Activated T-helper 9 cell treated with anti-CD3 and anti-CD28 coated beads, Interleukin-2, amount 50 U/mL, for 16 hours (primary cell): ENCODE measurements at places on chromosomes 16 and 17.

- peak; percentile 90 for DNase-seq
These were observed at the start of gene CEP95 for GRCh38 chr17:64506576-64507412. CEP95 (plus strand) TSS chr17:64506977; CDS start chr17:64507098, 121 bp downstream.

GRCh38 chr16:6038941-6039645, 941.5 kb upstream of the EEF2KMT start:
- no peak for DNase-seq

DNA sequence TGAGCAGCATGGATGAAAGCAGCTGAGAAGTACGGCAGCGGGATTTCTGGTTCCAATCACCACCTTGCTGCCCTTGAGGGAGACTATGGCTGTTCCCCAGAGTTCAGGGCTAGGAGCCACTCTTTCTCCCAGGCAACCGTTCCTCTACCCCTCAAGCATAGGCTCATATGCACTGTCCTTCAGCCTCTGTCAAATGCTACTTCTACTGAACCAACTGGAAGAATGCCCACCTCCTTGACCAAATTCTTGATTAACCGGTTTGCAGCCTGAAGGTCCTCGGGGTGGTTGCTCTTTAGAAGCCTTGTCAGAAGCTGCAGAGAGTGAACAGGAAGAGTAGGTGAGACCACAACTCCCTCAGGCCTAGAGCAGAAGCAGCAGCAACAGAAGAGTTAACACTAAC, 23.8 kb downstream of the GGA2 start:
- no peak for DNase-seq

DNA sequence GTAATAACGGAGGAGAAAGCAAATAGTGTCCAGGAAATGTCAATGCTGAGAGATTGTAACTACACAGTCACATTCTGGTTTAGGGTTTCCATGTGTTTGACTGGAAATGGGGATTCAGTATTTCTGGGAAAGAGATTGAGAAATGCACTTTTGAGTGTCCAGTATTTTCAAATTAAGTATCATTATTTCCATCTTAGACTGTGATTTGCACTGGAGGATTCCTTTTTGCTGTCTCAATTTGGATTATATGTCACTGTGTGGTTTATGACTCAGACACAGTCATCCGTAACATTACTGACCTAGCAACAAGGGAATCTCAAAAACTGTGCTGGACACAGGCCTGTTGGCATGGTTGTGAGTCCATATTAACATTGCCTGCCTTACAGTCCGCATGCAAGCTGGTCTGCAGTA, 681.4 kb downstream of the CDH11 start:
- DNase-seq, result no peak

- no peak for DNase-seq
These were observed 3.2 kb downstream of the DPEP1 start for GRCh38 chr16:89616623-89617022.

- DNase-seq, result no peak
These were observed 20.7 kb downstream of the CPNE2 start for GRCh38 chr16:57113042-57113453.

DNA sequence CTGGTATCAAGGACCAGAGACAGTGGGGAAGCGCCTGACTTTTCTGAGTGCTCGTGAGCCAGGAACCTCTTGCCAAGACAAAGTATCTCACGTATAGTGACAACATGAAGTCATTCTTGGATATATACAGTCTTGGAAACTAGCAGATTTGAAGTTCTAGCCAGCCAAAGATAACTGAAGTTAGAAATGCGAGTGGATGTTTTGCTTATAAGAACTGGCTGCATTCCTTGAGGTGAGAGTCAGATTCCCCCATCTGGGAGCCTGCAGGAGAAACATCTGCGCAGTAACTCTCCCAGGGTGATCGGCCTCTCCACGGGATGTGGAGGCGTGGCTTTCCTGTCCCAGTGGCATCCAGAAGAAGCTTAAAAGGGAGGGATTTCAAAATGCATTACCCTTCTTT, 89.8 kb downstream of the SHISA6 start:
- DNase-seq, result no peak

GRCh38 chr16:54286090-54286365, 559 bp downstream of the IRX3 start:
- no peak for DNase-seq

GRCh38 chr16:8936421-8936820, 27.3 kb downstream of the USP7 start:
- peak; percentile 69 for DNase-seq

DNA sequence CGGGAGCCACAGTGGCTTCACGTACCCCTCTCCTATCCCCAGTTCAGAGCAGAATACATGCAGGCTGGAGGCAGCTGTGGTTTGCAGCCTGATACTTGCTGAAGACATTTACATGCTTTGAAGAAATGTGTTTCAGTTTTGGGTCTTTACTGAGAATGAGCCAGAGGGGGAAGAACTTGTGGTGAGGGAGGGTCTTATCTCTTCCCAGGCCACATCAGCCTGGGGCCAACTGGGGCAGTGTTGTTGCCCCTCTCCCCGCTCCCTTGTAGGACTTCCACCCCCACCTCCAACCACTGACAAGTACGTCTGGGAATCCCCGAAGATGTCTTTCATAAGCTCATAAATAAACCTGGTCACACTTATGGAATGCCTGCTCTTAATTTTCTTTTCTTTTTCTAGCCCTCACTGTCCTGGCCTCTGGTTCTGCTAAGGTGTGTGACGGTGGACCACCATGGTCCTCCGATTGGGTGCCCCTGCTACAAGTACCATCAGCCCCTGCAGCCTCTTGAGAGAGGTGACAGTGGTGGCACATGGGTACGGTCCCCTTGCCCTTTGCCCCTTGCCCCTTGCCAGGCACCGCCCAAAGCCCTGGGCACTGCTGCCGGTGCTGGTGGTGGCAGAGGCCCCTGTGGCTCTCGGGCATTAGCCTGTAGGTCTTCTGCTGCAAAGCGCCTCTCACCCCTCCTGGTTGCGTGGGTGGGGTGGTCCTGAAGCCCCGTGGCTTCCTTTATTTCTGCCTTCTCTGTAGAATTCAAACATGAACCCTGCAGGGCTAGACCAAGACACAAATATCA, 144.8 kb upstream of the RPH3AL start:
- no peak for DNase-seq

DNA sequence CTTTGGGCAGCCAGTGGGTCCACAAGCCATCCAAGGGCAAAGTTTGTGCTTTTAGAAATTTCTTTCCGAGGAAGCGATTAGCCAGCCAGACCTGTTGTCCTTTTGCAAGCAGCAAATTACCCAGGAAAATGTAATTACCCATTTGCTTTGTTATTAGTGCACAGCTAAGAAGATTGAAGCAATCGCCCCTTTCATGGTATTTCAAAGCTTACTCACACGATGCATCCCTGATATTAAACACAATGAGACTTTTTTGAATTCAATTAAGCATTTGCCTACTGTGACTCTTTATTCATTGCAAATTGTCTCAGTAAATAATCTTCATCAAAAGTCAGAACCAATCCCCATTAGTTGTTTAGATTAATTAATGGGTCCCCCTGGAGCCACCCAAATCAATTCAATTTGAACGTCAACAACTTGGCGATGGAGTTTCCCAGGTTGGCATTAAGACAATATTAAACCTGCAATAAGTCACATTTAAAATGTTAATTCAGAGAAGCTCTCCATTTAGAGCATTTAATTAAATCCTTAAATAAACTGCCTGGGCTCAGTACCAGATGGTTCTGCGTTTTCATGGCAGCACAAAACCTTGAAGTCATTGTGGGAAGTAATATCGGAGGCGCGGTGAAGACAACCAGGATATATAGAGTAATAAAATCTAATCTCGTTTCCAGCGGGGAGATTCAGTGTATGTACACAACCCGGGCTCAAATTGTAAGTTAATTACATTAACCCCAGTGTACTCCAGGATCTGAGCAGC, 366.2 kb upstream of the TNRC6C start:
- DNase-seq, result no peak

- no peak for DNase-seq
These were observed 2.9 kb upstream of the FLCN start for GRCh38 chr17:17239832-17240231.

DNA sequence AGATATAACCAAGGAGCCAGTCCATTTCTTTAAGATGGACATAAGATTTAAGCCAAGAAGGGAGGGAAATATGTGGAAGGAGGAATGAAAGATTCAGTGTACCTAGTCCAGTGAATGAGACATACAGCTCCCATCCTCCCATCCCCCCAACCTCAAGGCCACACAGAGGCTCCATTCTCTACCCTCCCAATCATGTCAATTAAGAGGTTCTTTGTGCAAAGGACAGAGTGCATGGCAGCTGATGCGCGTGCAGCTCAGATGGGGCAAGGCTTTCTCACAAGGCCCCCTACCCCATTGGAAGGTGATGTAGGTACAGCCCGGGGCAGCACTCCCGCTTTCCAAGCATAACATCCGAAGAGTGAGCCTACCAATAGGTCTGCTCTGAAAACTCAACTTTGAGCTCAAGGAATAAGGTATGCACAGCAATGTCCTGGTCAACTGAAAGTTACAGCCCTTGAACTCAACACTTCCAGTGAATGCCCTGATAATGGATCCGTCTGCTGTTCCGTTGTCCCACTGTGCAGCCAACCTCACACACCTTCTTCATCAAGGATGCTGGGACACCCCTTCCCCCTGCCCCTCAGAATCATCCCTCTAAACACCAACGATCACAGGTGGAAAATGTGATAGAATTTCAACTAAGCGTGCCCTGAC, 458.1 kb downstream of the SOX9 start:
- no peak for DNase-seq

DNA sequence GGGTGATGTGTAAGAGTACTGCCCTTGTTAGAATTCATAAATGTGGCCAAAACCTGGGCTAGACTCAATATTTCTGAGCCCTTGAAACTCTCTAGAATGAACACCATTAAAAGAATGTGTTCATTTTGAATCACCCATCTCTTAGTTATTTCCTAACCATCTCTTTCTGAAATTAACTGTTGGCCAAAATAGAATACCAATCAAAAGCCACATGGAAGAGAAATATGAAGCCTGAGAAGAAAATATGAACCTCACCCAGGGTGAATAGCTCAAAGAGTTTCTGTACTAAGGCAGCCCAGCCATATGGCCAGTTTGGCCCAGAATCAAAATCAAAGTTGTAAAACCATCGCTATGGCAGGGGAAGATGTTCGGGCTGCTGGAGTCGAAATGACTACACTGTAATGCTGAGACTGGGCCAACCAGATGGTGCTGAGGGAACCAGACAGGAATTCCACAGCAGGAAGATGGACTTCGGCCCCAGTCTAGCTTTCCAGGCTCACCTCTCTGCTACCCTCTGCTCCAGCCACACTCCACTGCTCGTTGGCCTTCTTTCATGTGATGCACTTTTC, 154.3 kb upstream of the ZFHX3 start:
- DNase-seq, result no peak

- no peak for DNase-seq
These were observed 83.8 kb upstream of the ERCC4 start for GRCh38 chr16:13835935-13836730.

- DNase-seq, result no peak
These were observed 63.9 kb downstream of the NUP88 start for GRCh38 chr17:5355421-5356129.

GRCh38 chr17:76500747-76501017, 541 bp downstream of the RHBDF2 start:
- DNase-seq, result no peak

- no peak for DNase-seq
These were observed 42.8 kb downstream of the USP22 start for GRCh38 chr17:20999841-21000532.

DNA sequence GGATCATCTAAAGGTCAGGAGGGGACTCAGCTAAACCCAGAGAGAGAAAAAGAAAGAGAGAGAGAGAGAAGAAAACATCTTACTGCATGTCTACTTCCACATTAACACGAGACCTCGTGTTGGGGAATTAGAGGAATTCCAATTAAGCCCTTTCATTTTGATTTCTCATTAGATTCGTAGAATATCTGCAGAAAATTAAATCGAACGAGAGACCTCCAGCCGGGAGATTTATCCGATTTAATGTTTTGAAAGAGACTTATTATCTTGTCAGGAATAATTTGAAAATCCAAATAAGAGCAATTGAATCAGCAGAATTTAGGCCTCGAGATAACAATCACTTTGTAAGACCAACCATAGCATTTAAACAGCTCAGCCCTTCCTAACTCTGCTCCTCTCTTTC, 175.6 kb downstream of the ABCC12 start:
- no peak for DNase-seq

GRCh38 chr16:4704913-4705312, 11.6 kb downstream of the NUDT16L1 start:
- no peak for DNase-seq

DNA sequence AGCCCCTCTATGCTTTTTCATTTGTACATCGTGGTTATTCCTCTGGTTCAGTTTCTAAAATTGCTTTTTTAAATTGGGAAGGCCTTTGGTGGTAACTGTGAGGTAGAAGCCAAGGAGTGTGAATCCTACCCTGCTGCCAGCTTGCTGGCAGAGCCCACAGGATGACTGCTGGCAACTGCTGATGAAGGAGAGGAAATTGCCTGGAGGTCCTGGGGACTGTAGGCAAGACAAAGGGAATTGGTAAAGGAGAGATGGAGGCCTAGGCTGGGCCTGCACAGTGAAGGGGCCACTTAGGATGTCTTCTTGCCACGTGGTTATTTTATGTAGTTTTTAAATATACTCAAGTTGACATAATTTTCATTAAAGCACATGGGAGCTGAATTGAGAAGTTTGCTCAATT, 15.8 kb downstream of the C17orf58 start:
- no peak for DNase-seq

- no peak for DNase-seq
These were observed 8.6 kb upstream of the TSPOAP1 start for GRCh38 chr17:58337210-58337599.

DNA sequence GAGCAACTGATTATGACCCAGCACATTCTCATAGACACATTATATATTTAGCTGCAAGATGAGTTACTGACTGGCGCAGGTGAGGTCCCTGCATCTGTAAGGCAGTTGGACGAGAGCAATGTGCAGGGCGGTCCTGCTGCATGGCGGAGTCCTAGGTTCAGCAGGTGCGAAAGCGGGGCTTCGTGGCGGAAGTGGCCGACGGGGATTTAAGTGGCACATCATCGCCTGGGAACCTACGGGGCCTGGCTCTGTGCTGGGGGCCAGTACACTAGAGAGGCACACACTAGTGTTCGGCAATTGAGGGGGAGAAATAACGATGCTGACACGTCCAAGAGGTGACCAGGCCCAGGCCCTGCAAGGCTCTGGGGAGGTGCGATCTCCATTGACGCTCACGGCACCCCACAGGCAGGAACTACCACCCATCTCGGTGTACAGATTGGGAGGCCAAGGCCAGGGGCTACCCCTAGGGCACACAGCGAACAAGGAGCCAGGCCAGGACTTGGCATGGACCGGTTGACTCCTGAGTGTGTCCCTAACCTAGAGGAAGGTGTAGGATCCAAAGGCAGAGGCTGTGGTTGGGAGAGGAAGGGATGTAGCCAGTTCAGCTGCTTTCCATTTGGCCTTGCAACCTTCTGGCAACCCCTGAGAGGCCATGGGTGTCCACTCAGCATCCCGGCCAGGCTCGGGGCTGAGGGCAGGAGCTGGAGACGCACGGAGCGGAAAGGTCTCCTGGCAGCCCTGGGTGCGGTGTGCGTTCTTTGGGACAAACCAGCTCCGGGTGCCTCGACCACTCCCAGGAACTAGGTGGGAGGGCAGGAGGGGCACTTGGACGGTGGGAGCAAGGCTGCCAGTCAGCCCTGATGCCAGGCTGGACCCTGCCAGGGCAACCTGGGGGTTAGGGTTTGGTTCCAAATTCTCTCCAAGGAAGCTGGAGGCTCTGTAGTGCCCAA, 103.9 kb upstream of the CREBBP start:
- DNase-seq, result no peak
